CD4-positive, alpha-beta T cell treated with Interleukin-4 for 1 hour (primary cell): ENCODE measurements at places on chromosomes 2 and 18.

GRCh38 chr2:133941666-133942065 lies 312.2 kb upstream of the MGAT5 start:
- DNase-seq = no peak

GRCh38 chr2:134250840-134251461 lies 2.9 kb upstream of the MGAT5 start:
- DNase-seq = no peak

- DNase-seq = no peak
These were observed 11.9 kb downstream of the GRP start for GRCh38 chr18:59231877-59232276.

- DNase-seq = no peak
These were observed 24.1 kb upstream of the APOB start for GRCh38 chr2:21067859-21068537.

GRCh38 chr2:103401621-103402020 lies 639.8 kb downstream of the TMEM182 start:
- no peak for DNase-seq

DNA sequence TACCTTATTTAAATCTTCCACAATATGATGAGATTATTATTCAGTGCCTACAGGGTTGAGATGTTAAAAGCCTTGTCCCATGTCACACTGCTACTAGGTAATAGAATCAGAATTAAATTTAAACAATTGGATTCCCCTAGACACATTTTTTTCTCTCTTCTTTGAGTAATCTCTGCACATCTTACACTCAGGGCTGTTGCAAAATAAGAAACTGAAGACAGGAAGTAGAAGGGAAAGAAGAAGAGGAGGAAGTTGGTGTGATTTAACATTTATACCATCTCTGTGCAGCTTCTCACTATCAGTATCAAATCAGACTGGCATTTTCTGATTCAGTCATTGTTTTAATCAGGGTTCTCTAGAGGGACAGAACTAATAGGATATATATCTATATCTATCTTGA lies 677.6 kb downstream of the IRS1 start:
- DNase-seq = no peak

DNA sequence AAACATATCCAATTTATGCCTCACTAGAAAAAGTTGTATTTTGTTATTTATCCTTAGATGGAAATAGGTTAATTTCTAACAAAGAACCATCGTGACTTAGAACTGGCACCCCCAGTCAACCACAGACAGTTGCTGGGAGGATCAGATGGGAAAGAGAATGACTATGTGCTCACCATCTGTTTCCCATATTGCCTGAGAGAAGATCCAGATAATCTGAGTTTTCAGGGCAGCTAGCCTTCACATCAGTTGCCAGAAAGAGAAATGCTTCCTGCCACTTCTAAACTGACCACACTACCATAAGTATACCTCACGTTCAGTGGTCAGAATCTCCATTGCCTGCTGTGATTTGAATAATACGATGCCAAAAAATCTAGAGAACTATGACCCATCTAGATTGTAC lies 28.4 kb upstream of the NEB start:
- DNase-seq = no peak

- no peak for DNase-seq
These were observed 14.0 kb downstream of the SERTAD2 start for GRCh38 chr2:64639691-64640090.

DNA sequence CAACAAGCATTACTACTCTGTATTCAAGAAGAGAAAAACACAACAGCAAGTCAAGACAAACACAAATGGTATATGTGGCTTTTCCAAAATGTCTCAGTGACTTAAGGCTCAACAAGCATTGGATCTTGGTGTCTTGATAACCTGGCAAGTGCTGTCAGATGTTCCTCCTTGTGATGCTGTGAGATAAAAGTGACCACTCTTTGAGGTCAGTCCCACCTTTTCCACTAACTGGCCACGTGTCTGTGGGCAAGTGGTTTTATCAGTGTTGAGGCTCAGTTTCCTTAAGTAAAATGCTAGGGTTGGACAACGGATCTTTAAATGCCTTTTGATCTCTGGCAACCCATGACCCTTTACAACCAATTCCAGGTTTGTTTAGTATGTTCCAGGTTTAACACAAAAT lies 98.7 kb downstream of the BCL2 start:
- DNase-seq = no peak

DNA sequence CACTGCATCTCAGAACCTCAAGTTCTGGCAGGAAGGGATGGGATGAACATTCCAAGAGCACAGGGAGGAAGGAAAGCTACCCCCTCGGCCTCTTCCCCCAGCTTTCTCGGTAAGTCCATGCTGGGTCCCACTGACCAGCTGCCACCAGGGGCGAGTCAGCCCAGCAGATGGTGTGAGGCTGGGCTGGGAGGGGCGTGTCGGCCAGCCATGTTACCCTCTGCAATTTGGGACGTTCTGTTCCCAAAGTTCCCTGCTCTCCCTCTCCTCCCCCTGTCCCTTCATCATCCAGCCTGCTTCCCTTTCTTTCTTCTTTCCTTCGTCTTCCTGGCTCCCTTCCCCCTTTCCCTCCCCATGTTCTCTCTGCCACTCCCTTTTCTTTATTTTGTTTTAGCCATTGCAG lies 74.3 kb upstream of the TNP1 start:
- DNase-seq = no peak

DNA sequence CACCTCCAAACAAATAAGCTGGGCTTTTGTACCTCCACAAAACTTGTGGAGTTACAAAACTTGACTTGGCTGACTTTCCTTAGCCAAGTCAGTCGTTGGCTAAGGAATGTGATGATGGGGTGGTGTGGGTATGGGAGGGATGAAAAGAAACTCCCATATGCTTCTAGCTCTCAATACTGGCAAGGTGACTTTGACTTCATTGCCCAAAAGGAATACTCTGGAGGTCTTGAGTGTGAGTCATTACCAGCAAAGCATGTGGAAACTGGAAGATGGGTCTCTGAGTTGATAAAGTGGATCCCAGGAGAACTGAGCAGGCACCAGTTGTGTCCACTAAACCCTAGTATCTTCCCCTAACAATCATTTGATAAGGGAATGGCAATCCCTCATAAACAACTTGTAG lies 226.7 kb downstream of the GULP1 start:
- DNase-seq = no peak

DNA sequence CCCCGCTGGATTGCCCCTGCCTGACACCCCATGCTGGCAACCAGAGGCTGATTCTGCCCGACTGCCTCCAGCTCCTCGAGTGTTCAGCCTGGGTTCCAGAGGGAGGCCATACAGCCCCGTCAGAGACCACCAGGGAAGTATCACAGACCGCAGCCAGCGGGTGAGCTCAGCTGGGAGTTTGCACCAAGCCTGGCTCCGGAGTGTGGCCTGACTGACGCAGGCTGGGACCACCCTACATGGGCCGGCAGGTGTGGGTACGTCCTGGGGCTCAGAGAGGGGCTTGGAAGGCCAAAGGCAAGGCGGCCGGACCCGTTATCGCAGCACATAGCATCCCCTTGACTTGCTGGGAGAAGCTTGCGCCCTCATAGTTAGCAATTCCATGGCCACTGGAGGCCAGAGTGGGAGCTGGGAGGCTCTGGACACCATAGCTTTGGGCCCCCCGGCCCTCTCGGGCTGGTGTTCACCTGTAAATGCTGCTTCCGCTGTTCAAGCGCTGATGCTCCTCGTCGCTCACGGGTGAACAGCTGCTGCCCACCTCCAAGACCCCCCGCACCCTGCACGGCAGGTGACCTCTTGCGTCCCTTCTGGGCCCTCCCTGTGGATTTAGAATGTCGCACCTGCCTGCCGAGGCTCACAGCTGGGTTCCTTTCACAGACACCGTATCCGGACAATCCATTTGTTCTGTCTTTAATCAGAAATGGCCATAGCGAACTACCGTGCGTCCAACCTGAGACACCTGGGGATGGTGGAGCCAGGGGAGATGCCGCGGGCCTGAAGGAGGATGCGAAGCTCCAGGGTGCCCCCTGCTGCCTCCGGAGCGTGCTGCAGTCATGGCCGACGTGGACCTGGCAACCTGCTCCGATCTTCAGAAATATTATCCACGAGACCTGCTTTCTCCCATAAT lies 31.2 kb upstream of the SLC66A3 start:
- peak; percentile 48 for DNase-seq

DNA sequence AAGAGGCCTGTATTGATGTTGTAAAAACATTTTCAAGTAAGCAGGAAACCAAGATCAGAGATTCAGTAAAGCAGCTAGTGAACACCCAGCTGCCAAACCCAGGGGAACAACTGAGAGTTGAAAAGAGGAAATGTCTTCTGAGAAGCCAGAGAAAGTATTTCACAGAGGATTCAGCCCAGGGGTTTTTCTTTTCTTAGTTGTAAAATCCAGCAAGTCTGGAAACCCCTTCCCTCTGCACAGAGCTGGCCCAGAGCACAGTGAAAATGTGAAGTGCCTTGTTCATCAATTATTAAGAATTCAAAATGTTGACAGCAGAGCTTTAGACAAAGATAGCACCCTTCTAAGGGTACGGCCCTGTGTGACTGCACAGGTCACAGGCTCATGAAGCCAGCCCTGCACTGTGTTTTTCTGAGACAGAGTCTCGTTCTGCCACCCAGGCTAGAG lies 28.4 kb downstream of the AFF3 start:
- DNase-seq = no peak

- DNase-seq = no peak
These were observed 46.8 kb upstream of the PPM1B start for GRCh38 chr2:44121899-44122298.

- no peak for DNase-seq
These were observed 3.0 kb upstream of the CNGA3 start for GRCh38 chr2:98343285-98343684.

- no peak for DNase-seq
These were observed 8.8 kb upstream of the ATOH8 start for GRCh38 chr2:85744741-85745601.

DNA sequence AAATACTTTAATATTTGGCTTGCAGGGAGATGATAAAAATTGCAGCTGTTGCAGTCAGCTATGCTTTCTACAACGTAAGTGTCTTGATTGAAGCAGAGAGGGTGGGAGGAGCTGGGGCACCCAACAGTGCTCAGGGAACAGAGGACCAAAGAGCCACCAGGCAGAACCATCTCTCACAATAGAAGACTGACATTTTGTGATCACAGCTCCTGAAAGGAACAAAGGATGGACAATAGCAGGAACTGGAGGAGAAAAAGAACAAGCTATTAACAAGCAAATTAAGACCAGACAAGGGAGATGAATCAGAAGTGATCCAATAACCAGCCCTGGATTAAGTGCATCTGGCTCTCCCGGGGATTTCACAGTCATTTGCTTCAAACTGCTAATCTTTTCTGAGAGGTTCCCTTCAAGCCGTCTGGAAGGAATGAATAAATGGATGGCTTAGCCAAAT lies 65.7 kb upstream of the SMAD2 start:
- DNase-seq = no peak

- DNase-seq = no peak
These were observed 999.1 kb downstream of the TSN start for GRCh38 chr2:122754561-122754960.

- DNase-seq = no peak
These were observed 766 bp downstream of the PDE6D start for GRCh38 chr2:231780123-231780908.

DNA sequence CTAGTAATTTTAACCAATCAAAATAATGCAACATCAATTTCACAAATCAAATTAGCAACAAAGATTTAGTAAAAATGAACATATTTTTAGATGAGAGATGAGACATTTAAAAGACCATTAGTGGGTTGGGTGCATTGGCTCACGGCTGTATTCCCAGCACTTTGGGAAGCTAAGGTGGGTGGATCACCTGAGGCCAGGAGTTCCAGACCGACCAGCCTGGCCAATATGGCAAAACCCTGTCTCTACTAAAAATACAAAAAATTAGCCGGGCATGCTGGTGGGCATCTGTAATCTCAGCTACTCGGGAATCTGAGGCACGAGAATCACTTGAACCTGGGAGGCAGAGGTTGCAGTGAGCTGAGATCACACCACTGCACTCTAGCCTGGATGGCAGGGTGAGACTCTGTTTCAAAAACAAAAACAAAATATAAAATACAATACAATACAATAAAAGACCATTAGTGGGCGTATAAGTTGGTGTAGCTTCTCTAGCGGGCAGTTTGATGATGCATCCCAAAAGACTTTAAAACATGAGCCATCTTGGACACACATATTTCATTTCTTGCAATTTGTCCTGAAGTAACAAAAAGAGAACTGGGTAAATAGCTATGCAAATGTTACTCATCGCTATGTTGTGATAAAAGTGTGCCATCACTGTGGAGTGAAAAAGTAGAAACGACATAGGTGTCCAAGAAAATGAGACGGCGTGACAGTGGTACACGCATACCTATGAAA lies 101.8 kb downstream of the COL6A3 start:
- no peak for DNase-seq

DNA sequence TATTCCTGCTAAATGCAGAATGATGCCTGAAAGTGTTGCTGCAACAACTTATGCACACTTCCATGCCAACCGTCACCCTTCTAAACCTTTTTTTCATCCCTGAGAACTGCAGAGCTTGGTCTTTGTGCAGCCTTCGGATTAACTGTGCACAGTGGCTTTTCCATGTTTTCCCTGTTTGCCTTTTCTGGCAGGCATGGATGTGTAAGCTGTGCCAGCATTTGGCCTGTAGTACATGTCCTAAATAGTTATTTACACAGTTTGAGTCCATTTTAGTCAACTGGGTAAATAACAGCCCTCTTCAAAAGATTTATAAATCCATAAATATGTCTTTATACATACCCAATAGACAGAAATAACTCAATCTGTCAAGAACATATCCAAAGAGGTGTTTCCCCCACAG lies 31.5 kb downstream of the MEIS1 start:
- no peak for DNase-seq

DNA sequence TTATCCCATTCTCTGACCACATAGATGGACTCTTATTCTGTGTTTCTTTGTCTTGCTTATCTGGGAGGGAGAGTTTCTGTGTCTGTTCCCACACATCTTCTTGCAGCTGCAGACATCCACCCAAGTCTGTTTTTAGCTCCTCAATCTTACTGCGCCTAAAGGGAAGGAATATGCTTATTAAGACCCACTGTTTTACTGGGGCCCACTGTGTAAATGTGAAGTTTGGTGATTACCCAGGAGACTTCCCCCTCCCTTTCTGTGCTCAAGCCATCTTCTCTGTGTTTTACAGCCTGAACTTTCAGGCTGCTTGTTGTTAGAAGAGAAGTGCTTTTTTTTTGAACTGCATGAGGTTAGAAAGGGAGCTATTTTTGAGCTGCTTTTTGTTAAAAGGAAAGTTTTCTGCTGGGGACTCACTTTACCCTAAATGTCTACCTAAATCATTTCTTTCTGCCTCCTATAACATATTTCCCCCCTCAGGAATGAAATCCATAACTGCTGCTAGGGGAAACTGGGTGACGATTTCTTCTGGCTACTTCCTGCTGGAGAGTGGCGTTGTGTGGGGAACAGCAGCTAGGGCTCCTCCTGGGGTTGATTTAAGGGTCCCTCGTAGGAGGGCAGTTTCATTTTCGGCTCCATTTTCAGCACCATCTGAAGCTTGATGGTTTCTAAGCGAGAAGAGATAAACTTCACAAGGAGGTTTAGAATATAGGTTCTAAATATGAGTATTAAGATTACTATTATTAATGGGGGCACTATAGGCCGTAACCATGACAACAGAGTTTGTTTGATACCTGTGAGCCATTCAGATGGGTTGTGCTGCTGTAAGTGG lies 39.5 kb upstream of the GMCL1 start:
- DNase-seq = no peak

- no peak for DNase-seq
These were observed 81.2 kb upstream of the CCBE1 start for GRCh38 chr18:59778434-59778833.
